Aorta (tissue), 5 donors: ENCODE measurements at places on chromosomes 5 and 9.

DNA sequence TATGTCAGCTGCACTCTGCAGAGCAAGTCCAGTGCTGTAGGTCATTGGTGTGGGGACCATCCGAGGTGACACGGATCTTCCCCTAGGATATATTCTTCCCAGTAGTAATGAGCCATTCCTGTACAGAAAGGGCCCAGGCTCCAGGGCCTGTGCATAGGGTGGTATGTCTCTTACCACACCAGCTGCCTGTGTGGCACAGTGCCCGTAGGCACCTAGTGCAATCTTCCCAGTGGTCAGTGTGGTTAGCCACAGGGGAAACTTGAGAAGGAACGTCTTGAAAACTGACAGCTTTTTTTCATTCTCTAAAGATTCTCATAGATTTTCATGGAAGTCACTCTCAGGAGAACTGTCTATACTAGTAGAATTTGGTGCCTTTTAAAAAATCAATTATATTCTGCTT, 39.8 kb downstream of the CYSTM1 start:
- no peak for DNase-seq

- DNase-seq, result no peak
These were observed 17.8 kb downstream of the DMRT1 start for GRCh38 chr9:859251-859650.

DNA sequence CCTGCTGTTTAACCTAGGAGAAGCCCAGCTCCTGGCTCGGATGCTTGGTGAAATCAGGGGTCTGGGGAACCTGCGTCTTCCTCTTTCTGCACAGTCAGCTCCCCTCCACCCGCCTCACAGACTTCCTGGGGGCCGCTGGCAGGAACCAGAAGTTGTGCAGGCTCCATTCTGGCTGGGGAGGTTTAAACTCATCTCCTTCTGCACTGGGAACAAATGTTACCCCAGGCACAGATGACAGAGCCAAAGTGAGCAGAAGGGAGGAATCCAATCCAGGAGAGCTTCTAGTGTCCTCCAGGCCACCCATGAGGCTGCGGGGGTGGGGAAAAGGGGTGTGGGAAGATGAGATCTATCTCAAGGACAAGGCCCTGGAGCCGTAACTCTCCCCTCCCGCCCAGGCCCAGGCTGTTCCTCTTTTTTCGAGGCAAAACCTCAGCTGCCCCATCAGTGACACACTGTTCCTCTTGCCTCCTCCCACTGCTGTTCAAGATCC, 31.2 kb downstream of the KCNMB1 start:
- peak; percentile 88 for DNase-seq

GRCh38 chr5:157598350-157598936, 22.9 kb upstream of the ADAM19 start:
- DNase-seq, result no peak

GRCh38 chr9:91655658-91656057, 232.0 kb upstream of the NFIL3 start:
- DNase-seq, result no peak

DNA sequence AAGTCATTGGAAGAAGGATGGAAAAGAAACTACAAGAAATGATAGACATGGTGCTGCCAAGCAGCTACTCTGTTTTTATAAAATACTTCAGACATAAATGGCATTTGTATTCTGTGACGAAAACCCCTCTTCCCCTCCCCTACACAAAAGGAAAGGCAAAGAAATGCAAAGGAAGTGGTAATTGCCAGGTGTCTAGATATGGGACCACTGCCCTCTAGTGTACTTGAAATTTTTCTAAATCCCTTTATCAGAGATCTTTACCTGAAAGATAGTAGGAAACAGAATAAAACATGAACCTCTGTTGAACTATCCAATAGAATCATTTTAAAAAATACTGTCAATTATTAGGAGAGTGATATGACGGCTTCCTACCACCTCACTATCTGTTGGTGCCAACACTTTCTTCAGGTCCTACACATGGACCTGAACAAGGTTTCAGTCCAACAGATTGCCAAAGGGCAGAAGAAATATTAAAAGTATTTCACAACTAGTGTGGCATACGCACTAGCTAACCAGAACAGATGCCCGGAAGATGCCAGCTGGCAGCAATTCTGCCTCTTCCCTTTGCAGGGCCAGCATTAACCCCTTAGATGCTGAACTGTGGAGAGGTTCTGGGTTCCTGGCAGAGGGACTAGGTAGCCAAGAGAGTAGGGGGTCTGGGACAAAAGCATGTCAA, 104.1 kb downstream of the TSSK1B start:
- DNase-seq, result no peak

- no peak for DNase-seq
These were observed 1.5 kb downstream of the CDC42SE2 start for GRCh38 chr5:131265311-131265803.

GRCh38 chr5:122341087-122341486, 29.1 kb downstream of the SNCAIP start:
- no peak for DNase-seq

DNA sequence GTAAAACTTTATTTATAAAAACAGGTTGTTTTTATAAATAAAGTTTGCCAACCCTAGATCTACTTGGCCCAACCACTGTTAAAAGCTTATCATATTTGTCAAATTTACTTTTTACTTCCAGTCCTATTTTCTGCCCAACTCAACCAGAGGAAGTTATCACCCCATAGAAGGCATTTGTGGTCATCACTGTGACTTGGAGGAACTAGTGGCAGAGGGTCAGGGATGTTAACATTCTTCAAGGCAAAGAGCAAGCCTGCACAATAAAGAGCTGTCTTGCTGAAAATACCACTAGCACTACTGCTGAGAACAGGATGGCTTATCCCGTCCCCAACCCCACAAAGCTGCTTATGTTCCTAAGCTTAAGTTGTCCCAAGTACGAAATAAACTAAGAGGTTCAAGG, 22.3 kb downstream of the TTC33 start:
- DNase-seq, result no peak

DNA sequence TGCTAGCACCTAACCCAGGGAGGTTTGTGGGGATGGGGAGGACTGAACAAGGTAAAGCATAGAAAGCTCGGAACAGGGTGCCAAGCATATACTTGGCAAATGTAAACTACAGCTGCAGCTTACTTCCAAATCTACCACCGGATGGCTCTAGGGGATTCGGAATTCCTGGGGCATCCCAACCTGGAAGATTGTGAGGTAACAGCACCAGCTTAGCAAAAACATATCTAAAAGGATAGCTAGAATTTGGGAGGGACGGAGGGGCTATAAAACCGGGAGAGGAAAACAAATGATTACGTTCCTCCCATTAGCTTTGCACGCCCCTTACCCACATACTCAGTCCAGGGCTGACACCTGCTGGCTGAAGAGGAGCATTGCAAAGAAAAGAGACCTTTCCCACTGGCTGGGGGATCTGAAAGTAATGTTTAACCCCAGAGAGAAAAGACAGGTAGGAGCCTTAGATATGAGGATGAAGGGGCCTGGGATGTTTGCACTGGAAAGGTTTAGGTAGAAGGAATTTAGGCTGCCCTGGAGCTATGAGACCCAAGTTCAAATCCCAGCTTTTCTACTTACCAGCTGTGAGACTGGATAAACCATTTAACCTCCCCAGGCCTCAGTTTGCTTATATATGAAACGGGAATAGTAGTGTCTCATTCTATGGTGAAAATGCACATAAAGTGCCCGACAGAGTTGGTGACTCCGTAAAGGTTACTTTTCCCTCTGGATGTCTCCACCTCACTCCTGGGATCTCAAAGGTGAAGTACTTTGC, 73.6 kb downstream of the FAM114A2 start:
- DNase-seq, result peak; percentile 80

DNA sequence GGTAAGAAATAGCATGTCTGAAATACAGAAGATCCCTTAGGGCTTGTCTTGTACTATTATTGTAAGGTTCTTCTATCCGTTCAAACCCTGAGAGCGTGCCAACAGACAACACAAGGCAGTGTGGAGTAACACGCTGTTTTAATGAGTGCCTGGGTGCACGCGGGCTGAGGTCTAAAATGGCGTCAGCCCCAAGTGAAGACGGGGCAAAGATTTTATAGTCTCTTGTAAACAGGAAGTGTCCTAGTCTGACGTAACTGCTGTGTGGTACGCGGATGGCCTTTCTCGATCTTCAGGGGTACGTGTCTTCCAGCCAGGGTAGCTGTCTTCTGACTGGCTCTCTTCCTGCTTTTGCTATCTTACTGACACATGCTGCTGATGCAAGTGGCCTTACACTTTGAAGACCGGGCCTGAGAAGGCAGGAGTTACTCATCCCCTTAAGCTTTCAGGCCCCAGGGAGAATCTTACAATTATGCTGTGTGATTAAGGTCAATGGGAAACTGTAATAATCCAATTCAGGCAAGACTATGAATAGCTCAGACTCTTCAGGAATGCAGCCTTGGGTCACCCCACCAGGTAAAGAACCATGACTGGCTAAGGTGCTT, 1812.0 kb upstream of the CDH9 start:
- DNase-seq, result no peak

DNA sequence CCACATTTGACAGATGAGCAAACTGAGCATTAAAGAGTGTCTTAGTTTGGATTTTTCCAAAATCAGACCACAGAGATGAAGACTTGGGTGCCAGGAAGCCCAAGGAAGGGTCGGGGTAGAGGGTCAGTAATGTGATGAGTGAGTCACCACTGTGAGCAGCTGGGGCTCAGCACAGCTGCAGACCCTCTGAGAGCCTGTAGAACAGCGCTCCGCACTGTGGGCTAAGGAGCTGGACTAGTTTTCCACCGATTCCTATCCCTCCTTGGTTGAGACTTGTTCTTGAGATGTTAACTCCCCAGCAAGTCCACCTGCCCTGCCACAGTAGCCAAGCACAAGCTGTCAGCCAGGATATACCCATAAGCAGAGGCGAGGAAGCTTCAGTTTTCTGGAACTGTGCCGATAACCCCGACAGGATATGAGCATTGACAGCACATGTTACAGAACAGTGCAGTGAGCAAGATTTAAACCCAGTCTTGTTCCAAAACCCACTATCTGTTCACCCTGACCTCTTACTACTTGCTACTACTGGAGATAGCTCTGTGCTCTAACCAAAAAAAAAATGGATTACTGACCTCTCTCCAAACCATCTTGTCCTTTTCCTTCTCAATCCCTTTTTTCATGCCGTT, 31.8 kb downstream of the EGFLAM start:
- no peak for DNase-seq

GRCh38 chr5:158546748-158547147, 553.0 kb downstream of the EBF1 start:
- DNase-seq, result no peak

GRCh38 chr5:83927140-83927733, 206.6 kb upstream of the HAPLN1 start:
- DNase-seq, result peak; percentile 58

- no peak for DNase-seq
These were observed 24.4 kb upstream of the ZSWIM6 start for GRCh38 chr5:61307611-61308010.

DNA sequence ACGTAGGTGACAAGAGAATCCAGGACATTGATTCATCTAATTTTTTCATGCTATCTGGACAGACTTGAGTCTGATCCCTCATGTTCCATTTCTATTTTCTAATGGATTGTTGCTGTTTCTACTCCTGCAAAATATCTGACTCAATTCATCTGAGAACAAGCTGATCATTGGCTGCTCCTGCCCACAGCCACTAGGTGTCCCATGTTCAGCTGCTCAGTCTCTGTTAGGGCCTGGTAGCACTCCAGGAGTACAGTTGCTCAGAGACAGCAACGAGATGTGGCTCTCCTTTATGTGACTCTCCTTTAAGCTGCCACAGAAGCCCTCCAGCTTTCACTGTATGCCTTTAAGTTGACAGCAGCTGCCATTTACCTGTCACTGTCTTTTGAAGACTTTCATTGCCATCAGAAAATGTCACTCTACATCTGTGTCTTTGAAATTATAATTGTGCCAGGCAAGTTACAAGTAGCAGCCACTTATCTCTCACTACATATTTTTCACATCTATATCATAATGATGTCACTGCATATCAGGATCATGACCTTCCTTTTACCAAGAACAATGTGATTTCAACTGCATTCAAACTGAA, 1944.2 kb upstream of the NUDT12 start:
- no peak for DNase-seq

GRCh38 chr5:36946101-36946500, 69.5 kb downstream of the NIPBL start:
- DNase-seq, result no peak

DNA sequence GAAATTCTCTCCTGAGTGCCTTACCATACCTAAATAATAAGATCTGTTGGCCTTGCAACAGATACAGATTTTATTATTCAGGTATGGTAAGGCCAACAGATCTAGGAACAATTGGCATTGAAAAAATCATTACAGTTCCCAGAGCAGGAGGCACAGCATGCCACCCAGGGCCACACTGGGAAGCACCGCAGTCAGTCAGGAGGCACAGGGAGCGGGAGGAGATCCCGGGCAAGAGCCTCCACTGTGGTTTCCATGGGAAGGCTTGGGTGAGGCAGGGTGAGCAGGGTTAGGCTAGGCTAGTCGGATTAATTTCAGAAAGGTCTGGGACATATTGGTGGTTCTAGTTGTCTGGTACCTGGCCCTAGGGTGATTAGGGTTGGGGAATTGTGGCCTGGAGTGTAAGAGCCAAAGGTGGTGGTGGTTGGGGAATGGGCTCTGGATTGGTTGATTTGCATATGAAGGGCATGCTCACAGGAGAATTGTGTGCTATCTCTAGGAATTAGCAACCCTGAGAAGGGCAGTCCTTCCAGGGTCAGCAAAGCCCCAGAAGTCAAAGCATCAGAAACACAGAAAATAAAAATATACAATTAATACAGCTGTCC, 111.4 kb downstream of the PDE8B start:
- DNase-seq, result no peak

DNA sequence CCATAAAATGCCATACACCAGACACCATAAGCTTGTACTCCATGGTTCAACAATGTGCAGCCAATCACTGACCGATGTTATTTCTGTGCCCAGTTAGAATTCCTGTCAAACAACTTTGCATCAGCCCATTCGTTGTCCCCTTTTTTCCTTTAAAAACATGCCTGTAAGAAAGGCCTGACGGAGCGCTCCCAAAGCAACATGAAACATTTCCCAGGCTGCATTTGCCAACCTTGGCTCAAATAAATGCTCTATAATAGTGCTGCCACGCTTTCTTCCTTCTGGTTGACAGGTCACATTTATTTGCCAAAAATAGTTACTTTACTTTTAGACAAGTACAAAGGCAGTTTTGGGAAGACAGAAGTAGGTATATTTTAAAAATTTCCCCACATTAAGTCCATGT, 735.6 kb upstream of the PTPRD start:
- DNase-seq, result no peak

GRCh38 chr5:143865426-143866025, 53.6 kb downstream of the HMHB1 start:
- DNase-seq, result no peak

DNA sequence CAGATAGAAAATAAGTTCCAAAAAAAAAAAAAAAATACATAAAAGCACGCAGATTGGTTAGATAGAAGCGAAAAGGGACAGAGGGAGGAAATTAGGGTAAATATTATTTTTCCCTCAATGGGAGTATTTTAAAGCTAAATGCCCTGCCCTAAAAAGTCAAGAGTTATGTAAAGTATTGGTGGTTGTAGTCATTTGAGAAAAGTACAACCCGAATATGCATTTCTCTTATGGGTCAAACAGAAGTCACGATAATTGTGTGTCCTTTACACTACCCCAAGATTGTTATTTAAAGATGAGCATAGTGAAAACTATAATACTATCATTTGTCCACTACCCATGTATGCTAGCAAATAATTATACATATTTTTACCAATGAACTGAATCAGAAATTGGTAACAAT, 368.7 kb downstream of the NDUFS4 start:
- no peak for DNase-seq
